CD4-positive, CD25-positive, alpha-beta regulatory T cell (primary cell): ENCODE measurements at places on chromosomes 2 and 18. TPM values are rescaled to one million over a fixed set of nuclear protein-coding genes. Genes with fewer than 3 reads are reported as not detected.

FAM110C gene
- 4.9 TPM for total RNA-seq

IHH gene
- not detected for total RNA-seq

REG3G gene
- not detected for total RNA-seq

IL36G gene
- not detected for total RNA-seq

RESP18 gene
- total RNA-seq = not detected

CPO gene
- not detected for total RNA-seq

OSR1 gene
- not detected for total RNA-seq

ADCYAP1 gene
- total RNA-seq = not detected

C2orf78 gene
- total RNA-seq = not detected

ALK gene
- not detected for total RNA-seq

PFN4 gene
- not detected for total RNA-seq

KIF3C gene
- 6.6 TPM for total RNA-seq

MZT2B gene
- total RNA-seq = 199 TPM

GAD1 gene
- total RNA-seq = not detected

ESCO1 gene
- total RNA-seq = 37.1 TPM

HJURP gene
- 1.8 TPM for total RNA-seq

ARHGAP28 gene
- not detected for total RNA-seq

SPDYA gene
- 19.6 TPM for total RNA-seq

MYO7B gene
- total RNA-seq = not detected
